A549 treated with dexamethasone at 1 μM for 4 hours (cell line): ENCODE measurements at places on chromosomes 3 and 15. TPM values are rescaled to one million over a fixed set of nuclear protein-coding genes. Genes with fewer than 3 reads are reported as not detected.

CHCHD4 gene
- total RNA-seq = 36.6 to 41.5 TPM (median 41.0 TPM) in 5 replicates

TM4SF1 gene
- total RNA-seq = 839 to 1,636 TPM (median 1,052 TPM) in 5 replicates

TGM5 gene
- total RNA-seq = not detected in 5 replicates

SHISA5 gene
- 95.5 to 137 TPM (median 133 TPM) in 5 replicates for total RNA-seq

GOLGA6L10 gene
- 0.18 to 0.38 TPM (median 0.35 TPM) in 5 replicates for total RNA-seq

CEMIP gene
- 0.83 to 1.5 TPM (median 1.3 TPM) in 5 replicates for total RNA-seq

GABRG3 gene
- 0.24 to 0.49 TPM (median 0.38 TPM) in 5 replicates for total RNA-seq

CCRL2 gene
- 0.08 to 0.11 TPM (median 0.09 TPM) in 4 of 5 replicates, not detected in the other for total RNA-seq

B3GALNT1 gene
- total RNA-seq = 0.06 to 0.27 TPM (median 0.22 TPM) in 5 replicates

AGBL1 gene
- not detected in 5 replicates for total RNA-seq

TMCO5A gene
- not detected in 5 replicates for total RNA-seq

STT3B gene
- 77.9 to 104 TPM (median 93.7 TPM) in 5 replicates for total RNA-seq

CAMP gene
- total RNA-seq = 0.13 to 0.15 TPM in 2 of 5 replicates, not detected in the others

ACTR8 gene
- total RNA-seq = 14.3 to 16.9 TPM (median 16.5 TPM) in 5 replicates
